EL (cell line): ENCODE measurements at places on chromosomes 7 and 10.

- DNase-seq, result no peak
These were observed 30.4 kb downstream of the LEP start for GRCh38 chr7:128271471-128271941.

GRCh38 chr7:28983396-28984190, 25.5 kb upstream of the TRIL start:
- no peak for DNase-seq

DNA sequence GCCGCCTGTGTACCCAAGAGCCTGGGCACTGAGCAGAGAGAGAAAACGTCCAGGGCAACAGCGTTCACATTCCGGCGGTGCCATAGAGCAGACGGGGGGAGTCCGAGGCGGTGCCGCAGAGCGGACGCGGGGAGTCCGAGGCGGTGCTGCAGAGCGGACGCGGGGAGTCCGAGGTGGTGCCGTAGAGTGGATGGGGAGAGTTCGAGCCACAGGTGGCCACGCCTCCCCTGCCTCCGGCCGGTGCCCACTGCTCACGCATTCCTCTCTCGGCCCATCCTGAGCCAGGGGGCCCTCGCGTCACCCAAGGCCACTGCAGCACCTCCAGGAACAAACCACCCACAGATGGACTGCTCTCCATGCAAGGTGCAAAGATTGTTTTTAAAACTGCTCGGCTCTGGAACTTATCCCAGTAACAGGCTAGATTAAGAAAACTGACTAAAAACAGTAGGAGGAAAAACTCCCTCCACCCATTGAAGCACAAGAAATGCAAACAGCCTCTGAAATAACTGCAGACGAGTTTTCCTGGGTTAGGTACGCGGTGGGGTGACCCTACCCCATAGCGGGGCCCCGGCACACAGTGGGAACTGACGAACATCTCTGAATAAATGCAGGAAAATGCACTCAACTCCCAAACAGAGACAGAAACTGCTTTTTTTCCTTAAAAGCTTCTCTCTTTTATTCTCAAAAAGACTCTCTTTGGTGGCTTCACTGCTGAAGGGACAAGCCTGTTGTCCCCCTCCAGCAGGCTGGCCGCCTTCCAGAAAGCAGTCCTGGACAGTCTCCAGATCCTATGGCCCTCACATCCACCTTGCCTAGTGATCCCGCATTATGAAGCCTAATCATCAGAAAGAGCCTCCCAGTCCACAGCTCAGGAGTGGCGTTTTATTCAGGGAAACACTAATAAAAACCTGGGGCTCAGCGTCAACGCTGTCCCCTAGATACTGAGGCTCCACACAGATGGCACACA, 55.9 kb downstream of the DIP2C start:
- no peak for DNase-seq

DNA sequence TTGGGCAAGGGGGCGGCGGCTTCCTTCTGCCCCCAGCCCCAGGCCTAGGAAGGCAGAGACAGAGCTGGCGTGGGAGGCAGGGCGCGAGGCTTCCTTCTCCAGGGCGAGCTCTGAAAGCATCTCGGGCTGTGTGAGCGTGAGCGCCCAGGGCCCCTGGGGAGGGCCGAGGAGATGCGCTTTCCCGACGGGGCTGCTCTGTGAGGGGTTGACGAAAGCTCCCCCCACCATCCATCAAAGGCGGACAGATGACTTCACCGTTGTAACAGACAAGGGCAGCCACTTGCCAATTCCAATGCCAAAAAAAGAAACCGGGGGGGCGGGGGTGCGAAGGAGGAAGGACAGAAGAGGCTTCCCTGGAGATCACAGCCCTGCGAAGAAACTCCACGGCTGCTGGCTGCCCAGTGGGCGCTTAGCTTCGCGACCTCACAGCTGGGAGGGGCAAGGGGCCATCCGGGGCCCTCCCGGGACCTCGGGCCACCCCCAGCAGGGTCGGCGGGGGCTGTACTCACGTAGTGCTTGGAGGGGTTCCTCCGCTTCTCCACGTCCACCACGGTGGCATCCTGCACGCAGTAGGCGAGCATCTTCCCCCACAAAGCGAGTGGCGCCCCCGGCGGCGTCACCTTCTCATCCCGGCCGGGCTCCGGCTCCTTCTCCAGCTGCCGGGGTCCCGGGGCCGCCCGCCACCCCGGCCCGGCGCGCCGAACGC, 537 bp downstream of the SH3PXD2A start:
- peak; percentile 43 for DNase-seq

DNA sequence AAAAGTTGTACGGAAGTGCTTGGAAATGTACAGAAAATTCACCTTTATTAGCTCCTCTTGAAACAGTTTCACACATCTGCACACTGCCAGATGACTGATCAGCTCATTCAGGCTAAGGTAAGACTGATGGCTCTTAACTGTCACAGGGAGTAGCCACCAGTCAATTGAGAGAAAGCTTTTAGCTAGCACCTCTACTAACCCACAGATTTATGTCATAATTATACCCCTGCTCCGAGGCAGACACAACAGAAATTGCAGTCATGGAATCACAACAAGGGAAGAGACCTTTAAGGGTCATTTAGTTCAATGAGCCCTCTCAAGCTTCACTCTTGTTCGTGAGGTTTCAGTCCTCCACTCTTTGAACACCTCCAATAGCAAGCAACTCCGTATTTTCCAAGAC, 235.4 kb downstream of the TRIL start:
- DNase-seq, result no peak

- DNase-seq, result no peak
These were observed 175.3 kb downstream of the JAZF1 start for GRCh38 chr7:28005075-28005846.
